Cerebellar nuclear complex (tissue), 1 donor: ENCODE measurements at places on chromosomes 6 and 20.

- no peak for DNase-seq
These were observed 254.6 kb downstream of the EPHA7 start for GRCh38 chr6:93164781-93165180.

DNA sequence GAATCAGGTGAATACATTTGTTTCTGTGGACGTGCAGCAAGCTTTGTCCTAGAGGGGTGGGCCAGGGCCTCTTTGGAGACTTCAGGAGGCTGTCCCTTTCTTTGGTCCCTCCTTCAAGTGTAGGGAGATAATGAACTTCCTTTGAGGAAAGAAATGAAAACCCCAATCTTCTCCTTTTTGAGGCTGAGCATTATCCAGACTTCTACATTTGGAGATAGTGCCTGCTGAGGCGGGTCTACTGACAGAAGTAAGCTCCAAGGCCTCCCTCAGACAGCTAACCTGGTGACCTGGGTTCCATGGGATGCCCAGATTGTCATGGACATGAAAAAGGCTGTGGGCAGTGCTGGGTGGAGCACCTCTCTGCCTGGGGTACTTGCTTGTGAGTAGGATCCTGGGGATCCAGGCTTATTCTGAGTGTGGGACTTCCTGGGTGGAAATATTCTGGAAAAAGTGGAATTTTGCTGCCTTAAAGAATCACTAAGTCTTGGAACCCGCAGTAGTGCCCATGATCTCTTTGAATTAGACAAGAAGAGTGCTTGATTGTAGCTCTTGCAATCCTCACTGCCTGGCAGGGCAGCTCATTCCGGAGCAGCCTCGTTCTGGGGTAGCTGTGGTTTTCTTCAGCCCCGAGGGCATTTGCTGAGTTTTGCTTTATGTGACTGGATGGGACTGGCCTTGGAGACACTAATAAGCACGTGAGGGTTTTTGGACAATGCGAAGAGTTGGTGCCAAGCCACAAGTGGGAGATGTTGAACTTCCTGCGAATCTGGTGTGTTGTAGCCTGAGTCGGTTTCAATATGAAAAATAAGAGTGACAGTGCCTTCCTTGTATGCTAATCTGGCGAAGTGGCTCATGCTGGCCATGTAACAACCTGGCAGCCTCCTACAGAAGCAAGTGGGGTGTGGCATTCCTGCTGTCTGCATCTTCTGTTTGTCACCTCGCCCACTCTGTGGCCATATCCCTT lies 28.1 kb downstream of the SNRNP48 start:
- DNase-seq = no peak

DNA sequence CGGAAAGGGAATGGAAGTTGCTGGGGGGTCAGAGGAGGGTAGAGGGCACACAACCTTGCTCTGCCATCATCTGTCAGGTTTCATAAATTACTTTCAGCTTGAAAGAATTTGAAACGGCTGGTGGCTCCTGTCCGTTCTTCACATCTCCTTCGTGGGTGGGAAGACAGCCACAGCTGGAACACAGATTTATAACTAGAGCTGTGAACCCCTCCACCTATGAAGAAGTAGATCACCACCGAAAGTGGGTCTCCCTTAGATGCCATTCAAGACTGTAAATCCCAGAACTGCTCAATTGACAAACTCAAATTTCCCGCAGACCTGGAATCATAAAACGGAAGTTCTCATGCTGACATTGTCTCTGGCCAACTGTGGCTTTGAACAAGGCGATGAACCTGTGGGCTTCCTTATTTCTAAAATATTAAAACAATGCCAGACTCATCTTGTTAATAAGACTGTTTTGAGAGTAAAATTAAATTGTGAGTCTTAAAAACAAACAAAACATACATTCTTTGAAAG lies 65.3 kb downstream of the BTBD3 start:
- DNase-seq = no peak

GRCh38 chr20:57996936-57997890 lies 231.2 kb downstream of the ANKRD60 start:
- DNase-seq = no peak

DNA sequence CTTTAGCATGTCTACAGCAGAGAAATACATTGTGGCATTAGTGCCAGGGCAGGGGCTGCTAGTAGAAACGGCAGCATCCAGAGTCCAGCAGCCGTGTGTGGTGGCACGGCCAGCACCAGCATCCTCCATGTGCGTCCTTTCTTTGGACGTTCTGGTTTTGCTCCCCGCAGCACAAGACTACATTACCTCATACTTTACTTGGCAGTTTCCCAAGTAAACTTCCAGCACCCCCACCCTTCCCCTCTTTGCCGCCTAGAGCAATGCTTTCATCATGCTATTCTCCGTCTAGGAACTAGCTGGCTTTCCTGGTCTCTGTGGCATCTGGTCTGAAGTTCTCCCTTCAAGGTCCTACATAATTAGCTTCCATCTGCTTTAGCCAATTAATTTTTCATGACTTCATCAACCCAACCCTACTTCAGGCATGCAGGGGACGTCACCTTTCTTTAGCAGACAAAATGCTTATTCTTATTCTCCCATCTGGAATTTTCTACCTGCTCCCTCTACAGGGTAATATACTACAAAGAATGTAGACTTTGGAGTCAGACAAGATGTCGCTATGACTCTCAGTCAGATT lies 67.6 kb downstream of the BLOC1S5 start:
- no peak for DNase-seq

DNA sequence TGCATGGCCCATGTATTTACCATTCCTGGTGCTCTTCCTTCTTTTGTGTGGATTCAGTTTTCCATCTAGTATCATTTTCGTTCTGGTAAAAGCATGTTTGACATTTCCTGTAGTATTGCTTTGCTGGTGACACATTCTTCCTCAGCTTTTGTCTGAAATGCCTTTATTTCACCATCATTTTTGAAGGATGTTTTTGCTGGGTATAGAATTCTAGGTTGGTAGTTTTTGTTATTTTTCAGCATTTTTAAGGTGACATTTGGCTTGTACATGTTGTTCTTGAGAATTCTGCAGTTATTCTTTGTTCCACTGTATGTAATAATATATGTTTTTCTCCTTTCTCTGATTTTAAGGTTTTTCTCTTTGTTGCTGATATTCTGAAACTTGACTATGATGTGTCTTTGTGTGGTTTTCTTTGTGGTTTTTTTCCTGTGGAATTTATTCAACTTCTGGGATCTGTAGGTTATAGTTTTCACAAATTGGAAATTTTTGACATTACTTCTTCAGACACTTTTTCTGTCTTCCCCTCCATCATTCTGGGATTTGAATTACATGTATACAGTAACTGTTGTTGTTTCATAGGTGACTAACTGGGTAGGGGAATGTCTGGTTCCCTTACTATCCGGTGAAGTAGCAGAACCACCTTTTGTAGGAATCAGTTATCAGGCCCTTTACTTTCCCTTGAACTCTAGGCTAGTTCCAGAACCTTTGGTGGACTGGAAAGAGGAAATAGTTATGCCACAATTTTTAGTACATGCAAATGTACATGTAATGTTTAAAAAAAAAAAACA lies 30.2 kb downstream of the SNX9 start:
- no peak for DNase-seq
